Activated CD8-positive, alpha-beta memory T cell treated with anti-CD3 and anti-CD28 coated beads for 4 hours (primary cell): ENCODE measurements at places on chromosomes 3 and 15.
A peak's percentile ranks its signal among the peaks of the same experiment; 100 is the strongest.

DNA sequence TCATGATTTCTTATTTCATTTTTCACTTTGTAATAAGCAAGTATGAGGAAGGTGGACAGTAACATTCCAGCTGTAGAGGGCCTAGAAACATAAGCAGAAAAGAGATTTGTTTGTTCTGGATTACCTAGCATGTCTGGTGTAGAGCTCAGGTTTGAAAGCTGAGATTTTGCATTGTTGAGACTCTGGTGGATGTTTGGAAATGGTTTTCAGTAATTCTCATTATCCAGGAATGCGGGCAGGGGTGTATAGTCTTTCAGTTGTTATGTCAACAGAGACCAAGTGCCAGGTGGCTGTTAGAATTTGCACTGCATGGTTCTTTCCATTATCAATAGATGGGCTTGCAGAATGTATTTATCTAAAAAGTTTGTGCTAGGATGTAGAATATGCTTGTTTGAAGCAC is 10.9 kb downstream of the GPD1L start:
- no peak for DNase-seq

- no peak for DNase-seq
Observed at GRCh38 chr3:164687902-164688301, 390.4 kb downstream of the SI start.

GRCh38 chr15:60895986-60896385 is 333.1 kb downstream of the RORA start:
- DNase-seq: no peak

- no peak for DNase-seq
Observed at GRCh38 chr3:38657369-38657768, 7.9 kb upstream of the SCN5A start.

GRCh38 chr3:13235897-13236296 is 162.7 kb upstream of the IQSEC1 start:
- DNase-seq: no peak

DNA sequence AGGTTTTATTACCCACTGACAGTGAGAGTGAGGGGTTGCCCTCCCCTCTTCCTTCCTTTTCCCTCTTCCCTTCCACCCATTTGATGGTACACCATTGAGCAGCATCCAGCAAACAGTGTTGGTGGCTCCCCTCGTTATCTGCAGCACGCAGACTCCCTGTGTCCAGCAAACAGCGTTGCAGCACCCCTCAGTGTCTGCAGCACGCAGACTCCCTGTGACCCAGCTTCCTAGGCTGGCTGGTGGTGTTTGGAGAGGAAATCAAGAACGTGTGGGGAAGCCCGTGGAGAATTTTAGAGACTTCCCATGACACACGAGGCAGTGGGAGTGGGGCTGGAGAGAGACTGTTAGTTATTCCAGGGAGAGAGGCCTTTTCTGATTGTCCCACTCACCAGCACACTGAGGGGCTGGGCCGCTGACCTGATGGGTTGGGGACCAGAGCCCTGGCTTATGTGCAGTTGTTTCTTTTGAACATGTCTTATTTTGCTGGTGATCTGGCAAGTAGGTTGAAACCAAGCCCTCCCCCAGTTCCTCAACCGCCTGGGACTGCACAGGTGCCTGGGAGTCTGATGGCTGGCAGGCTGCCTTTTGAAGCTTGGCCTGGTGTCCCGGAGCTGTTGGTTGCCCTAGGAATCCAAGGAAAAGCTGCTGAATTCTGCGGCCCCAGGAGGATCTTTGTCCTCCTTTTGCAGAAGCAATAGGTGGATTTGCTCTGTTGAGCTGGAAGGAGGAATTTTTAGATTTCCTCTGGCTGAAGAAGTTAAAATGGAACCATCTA is 19.0 kb downstream of the APBA2 start:
- DNase-seq: no peak

- DNase-seq: no peak
Observed at GRCh38 chr15:70589221-70589620, 174.1 kb downstream of the UACA start.

DNA sequence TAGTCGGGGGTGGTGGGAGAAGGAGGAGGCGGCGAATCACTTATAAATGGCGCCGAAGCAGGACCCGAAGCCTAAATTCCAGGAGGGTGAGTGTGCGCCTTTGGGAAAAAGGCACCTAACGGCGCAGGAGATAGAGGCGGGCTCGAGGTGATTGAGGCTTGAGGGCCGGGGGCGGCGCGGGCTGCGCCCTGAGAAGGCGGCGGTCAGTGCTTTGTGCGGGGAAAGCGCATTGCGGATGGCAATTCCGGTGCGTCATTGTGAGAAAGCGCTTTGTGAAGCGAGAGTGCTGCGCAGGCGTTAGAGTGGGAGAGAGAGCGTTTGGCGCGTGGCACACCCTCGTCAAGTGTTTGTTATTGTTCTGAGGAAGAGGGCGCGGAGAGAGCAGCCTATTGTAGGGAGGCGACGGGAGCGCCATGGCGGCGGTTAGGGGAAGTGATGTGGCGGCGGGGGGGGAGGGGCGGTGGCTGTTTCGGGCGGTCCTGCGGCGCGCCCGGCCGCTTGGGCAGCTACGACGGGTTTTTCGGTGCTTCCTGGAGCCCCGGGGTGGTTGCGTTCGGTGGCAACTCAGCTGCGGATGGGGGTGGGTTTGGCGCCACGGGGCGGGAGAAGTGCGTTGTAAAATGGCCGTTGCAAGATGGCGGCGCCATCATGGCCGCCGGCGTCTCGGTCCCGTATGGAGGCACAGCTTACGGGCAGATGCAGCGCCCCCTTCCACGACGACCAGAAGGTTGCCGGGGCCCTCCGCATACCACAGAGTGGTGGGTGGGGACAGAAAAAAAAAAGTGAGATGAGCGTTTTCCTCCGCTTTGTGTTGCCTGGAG is 492 bp downstream of the MORF4L1 start:
- DNase-seq: peak; percentile 85

DNA sequence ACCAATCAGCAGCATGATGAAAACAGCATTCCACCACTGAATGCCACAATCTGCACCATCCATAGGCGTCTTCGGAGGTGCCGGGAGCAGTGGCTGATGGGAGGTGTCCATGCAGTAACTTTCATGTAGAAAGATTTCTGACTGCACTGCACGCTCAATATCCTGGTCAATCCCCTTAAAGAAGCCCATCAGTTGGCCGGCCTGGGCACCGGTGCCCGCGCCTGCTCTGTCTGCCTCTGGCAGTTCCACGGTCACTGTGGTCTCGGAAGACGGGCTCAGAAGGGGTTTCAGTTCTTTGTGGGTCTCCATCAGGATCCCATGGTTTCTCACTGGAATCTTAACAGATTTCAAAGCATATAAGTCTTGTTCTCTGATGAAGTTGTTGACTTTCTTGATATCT is 3.9 kb downstream of the LYSMD4 start:
- DNase-seq: no peak

- DNase-seq: no peak
Observed at GRCh38 chr3:38474928-38475605, 21.1 kb upstream of the EXOG start.

DNA sequence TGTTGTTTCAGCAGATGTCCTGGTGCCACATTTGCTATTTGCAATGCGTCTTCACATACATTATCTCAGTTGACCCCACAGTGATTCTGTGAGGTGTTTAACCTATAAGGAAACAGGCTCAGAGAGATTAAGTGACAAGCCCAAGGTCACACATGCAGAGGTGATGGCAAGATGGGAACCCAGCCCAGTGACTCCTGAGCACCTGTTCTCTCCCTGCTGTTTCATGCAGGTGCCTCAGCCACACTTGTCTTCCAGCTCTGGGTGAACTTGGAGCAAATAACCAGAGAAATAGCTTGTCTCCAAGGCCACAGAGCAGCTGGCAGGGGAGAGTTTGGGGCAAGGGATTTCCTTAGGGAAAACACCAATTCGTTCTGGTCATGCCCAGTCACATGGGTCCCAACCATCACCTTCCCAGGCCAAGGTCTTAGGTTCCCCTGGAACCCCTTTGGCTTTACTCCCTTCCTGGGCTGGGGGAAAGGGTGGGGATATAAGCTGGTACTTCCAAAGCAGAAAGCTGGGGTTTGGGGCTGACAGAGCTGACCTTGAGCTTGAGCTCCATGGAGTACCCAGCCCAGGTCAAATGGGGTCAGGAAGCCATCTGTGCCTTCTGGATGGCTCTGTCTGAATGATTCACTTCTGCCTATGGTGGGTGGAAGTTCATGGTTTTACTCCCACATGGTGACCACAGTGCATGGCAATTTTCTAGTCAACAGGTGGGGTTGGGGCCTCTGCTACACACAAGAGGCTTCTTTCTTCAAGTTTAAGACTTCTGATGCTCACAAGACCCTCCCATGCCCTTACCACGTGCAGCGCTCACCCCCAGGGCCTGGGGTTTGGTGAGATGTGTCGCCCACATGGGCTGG is 22.4 kb downstream of the LIPC start:
- peak; percentile 23 for DNase-seq

- DNase-seq: no peak
Observed at GRCh38 chr3:170584585-170585007, 1.3 kb downstream of the SLC7A14 start.

DNA sequence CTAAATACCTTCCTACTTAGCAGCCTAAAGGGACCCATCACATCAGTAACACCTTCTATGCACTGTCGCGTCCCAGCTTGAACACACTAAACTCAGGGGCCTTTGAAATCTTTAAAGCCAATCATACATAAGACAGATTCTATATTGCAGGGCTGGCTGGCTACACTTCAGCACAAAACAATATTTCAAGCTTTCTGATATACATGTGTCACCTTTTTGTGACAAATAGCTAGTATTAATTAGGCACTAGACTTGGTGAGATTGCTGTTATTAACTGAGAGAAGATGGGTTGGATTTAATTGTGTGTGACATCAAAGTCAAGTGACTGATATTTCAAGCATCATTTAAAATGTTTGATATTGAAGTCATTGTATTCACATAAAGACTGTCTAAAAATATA is 148.4 kb downstream of the ZIC4 start:
- no peak for DNase-seq

DNA sequence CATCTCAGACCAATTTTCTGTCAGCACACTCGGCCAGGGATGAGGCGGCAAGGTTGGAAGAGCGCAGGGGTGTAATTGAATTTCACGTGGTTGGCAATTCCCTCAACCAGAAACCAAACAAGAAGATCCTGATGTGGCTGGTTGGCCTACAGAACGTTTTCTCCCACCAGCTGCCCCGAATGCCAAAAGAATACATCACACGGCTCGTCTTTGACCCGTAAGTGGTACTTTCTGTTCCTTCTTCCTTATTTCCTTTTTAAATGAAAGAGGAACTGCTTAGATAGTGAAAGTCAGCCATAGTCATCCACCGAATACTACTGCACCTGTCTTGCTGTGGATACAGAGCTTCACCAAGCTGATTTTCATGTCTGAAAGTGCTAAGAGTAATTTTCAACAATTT is 60.1 kb downstream of the SGO1 start:
- no peak for DNase-seq

- no peak for DNase-seq
Observed at GRCh38 chr3:9644245-9644644, 5.1 kb upstream of the MTMR14 start.

DNA sequence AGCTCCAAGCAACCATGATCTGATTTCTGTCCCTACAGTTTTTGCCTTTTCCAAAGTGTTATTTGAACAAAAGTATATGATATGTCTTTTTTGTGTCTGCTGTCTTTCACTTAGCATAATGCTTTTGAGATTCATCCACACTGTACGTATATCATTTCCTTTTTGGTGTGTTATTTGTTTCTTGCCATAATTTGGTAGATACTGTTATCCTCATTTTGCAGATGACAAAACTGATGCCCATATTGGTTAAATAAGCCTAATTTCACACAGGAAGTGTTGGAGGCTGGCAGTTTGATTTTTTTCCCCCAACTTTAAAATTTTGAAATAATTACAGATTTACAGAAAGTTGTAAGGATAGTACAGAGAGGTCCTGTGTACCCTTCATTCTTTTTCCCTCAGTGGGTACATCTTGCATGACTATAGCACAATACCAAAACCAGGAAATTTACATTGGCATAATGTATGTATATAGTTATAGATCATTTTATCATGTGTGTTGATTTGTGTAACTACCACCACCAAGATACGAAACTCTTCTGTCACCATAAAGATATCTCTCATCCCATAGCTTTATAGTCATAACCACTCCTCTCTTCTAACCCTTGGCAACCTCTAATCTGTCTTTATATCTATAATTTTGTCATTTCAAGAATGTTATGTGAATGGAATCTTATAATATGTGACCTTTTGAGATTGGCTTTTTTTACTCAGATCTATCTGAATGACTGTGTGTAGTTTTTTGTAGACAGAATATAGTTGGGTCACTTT is 55.6 kb downstream of the RASA2 start:
- no peak for DNase-seq

- DNase-seq: no peak
Observed at GRCh38 chr15:53880357-53880756, 97.9 kb upstream of the UNC13C start.

GRCh38 chr3:113685956-113686721 is 10.3 kb downstream of the USF3 start:
- no peak for DNase-seq

DNA sequence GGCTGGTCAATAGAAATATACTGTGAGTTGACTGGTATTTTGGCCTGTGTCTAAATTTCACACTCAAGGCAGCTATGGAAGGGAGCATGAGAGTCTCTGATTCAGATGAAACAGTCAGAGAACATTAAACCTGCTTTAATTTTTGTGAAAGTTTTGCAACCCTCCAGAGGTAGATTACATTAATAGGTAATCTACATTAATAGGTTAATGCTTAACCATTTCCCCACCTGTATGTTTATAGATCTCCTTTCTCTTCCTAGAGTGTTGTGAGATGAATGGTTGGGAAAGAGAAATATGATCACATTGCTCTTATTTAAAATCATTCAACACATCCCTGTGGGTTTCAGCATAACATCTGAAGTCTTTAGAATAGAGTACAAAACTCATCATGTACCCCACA is 586.9 kb upstream of the DPPA4 start:
- no peak for DNase-seq

DNA sequence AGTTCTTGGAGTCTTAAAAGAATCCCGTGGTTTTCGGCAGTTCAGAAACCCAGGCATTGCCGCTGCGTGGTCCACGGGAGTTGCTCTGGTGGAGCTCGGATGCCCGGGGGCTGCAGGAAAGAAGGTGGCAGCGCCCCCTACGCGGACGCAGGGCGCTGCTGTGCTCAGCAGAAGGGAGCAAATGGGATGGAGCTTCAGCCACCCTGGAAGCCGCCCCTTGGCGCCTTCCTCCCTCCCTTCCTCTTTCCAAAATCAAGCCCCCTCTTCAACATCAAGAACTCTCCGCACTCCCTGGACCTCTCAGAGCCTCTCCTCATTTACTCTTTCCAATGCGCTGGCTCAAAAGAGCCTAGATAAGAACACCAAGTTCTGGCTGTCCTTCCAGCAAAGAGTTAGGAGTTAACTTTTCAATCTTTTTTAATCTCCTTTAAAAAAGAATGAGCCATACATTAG is 880 bp upstream of the CHRNA7 start:
- DNase-seq: no peak

DNA sequence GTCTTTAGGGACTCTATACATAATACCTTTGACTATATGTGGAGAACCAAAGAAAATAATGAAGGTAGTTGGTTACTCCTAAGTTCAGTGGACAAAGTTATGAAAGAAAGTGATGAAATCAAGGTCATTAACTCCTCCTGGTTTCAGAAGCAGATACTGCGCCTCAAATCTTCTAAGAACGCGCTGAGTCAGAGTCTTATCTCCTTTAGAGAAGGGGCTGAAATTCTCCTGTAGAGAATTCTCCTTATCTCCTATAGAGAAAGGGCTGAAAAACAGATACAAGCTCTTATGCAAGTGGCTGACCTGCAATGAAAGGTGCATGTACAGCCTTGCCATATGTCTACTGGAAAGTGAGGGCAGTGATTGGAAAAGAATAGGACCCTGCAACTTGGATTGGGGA is 824.2 kb downstream of the NSUN3 start:
- no peak for DNase-seq

GRCh38 chr3:107236655-107237337 is 140.4 kb upstream of the CCDC54 start:
- no peak for DNase-seq
